ENCODE measurements at places on chromosomes 1 and 21.

GRCh38 chr1:40823345-40823744 lies 38.8 kb downstream of the CITED4 start:
- DNase-seq = no peak

- DNase-seq = no peak
Measured at GRCh38 chr1:183161391-183161790, 24.7 kb upstream of the LAMC2 start.

- DNase-seq = peak; percentile 54
Measured at GRCh38 chr1:169460191-169460833, 25.4 kb downstream of the SLC19A2 start.

- DNase-seq = no peak
Measured at GRCh38 chr1:3914911-3915310, 14.8 kb upstream of the C1orf174 start.

DNA sequence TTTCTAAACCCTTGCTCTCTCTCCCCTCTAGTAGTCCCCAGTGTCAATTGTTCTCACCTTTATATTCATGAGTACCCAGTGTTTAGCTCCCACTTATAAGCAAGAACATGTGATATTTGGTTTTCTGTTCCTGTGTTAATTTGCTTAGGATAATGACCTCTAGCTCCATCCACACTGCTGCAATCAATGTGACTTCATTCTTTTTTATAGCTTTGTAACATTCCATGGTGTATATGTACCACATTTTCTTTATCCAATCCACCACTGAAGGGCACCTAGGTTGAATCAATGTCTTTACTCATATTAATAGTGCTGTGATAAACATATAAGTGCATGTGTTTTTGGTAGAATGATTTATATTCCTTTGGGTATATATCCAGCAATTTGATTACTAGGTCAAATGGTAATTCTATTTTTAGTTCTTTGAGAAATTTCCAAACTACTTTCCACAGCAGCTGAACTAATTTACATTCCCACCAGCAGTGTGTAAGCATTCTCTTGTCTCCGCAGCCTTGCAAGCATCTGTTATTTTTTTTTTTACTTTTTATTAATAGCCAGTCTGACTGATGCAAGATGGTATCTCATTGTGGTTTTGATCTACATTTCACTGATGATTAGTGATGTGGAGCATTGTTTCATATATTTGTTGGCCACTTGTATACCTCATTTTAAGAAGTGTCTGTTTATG lies 277.8 kb downstream of the LTN1 start:
- no peak for DNase-seq

DNA sequence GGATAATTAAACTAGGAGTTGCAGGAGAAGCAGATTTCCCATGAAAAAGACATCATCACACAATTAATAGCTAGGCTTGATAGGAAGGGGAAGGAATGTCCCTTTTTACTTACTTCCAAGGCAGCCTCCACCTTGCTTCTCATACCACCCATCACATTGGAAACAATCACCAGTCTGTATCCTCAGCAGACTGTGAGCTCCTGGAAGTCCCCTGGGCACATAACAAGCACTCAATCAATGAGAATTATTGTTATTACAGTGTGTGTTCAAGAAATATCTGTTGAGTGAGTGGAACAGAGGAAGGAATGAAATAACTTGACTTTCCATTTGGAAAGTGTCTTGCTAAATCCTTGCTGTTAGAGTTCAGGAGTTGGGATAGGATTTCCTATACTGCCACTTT lies 36.2 kb downstream of the HIVEP3 start:
- DNase-seq = no peak

DNA sequence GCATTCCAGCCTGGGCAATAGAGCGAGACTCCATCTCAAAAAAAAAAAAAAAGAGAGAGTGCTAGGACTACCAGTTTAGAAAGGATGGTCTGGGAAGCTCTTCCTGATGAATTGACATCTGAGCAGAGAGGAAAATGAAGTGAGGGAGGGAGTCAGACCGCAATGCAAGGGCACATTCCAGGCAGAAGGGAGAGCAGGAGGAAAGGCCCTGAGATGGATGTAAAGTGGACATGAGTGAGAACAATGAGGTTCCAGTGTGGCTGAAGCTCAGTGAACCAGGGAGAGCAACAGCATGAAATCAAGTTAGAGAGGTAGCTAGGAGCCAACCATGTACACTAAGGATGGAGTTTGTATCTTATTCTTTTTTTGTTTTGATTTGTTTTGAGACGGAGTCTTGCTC lies 55.9 kb upstream of the SPOCD1 start:
- DNase-seq = no peak

GRCh38 chr1:42133809-42134526 lies 19.2 kb upstream of the GUCA2B start:
- no peak for DNase-seq

GRCh38 chr1:93965888-93966287 lies 56.7 kb upstream of the GCLM start:
- DNase-seq = no peak

- DNase-seq = no peak
Measured at GRCh38 chr1:110040548-110040947, 6.1 kb downstream of the STRIP1 start.

- no peak for DNase-seq
Measured at GRCh38 chr1:36508257-36508656, 25.5 kb upstream of the CSF3R start.

DNA sequence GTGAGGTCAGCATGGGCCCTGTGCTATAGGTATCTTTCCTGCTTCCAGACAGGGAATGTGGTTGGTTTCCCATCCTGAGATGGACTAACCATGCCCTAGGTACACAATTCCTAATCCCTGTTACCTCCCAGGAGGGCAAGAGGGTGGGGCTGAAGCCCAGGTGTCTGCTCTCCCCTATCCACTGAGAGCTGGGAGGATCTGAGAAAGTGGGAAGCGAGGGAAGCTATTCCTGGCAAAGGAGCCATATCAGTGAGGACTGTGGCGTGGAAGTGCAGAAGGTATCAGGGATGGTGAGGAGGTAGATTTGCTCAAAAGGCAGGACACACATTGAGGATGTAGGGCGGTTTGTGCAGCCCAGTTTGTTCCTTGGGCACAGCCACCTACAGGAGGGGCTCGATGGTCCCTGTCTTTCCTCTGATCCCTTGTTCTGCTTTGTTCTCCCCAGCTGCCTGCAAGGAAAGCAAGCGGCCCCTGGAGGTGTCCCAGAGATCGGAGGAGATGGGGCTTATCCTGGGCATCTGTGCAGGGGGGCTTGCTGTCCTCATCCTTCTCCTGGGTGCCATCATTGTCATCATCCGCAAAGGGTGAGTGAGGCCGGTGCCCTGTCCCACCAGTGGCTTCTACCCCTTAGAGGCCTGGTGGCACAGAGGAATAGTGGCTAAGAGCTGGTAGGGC lies 48.1 kb downstream of the PTPRU start:
- no peak for DNase-seq

DNA sequence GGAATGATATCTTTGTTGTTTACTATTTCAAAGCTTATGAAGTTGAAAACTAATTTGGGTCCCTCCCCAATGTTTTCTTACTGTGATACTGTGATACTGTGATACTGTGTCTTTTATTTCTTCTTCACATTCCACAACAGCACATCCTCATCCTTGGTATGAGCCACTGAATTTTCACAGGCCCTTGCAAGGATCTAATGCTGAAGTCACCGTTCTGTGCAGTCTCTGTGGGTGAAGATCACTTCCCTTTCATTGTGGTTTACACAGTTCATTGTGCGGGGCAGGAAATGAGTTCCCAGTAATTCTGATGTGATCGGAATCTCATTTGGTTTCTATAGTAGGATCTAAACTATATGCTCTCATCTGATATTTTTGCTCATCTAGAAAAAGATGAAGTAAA lies 32.1 kb upstream of the PAXBP1 start:
- peak; percentile 16 for DNase-seq

DNA sequence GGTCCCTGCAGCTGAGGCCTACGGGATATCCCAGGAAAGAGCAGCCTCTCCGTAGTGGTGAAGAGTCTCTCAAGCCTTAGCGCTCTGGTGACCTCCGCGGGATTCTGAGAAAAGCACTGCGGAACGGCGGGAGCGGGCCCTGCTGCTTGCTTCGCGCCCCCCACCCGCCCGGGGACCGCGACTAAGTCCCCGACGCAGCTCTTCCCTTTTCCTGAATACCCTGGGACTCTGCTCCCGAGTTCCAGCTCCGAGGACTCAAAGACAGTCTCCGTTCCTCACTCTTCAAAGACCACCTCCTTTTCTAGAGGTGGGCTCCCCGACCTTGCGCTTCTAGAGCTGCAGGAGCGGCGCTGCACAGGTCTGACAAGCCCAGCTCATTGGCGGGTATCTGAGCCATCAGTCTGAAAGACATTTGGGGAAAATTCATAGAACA lies 3.6 kb upstream of the PRRX1 start:
- no peak for DNase-seq

- DNase-seq = no peak
Measured at GRCh38 chr1:92662048-92662447, 122.9 kb downstream of the EVI5 start.

- DNase-seq = no peak
Measured at GRCh38 chr1:229857585-229857984, 209.5 kb upstream of the GALNT2 start.

DNA sequence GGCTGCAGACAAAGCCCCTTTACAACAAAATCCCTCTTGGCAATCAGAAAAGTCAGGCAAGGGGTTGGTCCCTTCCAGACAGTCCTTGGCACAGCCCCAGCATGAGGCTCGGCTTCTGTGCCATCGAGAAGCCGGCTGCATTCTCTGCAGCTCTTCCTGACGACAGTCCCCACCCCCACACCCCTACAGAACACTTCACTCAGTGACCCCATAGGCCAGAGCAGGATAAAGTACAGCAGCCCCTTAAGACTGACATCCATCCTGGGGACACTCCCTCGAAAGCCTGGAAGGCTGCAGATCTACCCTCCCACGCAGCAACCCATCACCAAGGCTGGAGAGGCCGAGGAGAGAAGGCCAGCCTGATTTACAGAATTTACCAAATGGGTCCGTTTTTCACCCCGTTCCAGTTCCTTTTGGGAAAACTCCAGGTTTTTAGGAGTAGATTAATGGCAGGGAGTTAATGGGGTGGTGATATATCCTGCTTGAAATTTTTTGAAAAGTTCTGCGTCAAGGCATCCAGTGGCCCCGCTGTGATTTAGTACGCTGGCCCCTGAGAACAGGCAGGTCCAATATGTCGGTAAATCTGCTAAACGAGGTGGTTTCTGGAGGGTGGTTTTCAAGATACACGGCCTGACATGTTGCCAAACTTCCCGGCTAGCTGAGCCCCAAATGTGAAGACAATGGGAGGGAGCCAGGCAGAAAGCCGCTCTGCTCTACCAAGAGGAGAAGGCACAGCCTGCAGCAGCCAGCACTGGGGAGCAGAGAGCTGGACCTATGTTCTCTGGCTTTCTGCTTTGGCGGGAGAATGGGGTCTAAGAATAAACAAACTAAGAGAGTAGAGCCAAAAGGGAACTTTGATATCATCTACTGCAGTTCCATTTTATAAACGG lies 81.7 kb downstream of the SSBP3 start:
- no peak for DNase-seq

DNA sequence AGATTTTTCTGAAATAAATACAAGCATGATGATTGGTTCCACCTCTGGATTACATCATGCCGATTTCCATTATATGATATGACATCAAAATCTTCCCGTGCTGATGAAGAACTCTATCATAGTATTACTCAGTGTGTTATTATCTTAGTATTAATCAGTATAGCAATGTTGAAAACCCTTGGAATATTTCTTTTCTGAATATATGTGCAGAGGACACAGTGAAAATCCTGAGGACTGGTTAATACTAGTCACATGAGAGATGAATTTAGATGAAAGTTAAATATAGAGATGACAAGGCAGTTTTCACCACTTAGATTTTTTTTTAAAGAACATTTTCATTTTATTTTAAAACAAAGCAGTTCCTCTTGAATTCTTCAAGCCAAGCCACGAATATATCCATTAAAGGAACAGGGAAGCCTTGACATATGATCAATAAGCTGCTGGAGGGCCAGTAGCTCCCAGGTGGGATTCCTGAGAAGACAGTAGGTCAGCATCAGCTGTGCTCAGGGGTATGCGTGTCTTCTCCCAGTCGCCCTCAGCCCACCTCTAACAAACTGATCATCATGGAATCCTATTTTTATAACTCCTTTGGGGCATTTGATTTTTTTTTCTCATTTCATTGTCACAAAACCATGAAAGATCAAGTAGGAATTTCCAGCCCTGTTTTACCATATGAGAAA lies 56.2 kb upstream of the UBE2U start:
- DNase-seq = no peak

DNA sequence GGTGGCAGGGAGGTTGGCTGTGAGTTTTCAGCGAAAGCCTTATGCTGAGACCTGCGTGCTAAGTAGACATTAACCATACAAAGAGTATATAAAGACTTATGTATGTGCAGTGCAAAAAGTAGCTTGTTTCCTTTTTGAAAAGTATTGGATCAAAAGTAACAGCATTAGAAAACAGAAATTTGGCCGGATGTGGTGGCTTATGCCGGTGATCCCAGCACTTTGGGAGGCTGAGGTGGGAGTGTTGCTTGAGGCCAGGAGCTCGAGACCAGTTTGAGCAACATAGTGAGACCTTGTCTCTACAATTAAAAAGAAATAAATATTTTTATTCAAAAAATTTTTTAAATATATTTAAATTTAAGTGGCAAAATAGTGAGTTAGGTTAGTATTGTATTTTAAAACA lies 2.2 kb downstream of the RPAP2 start:
- DNase-seq = no peak

DNA sequence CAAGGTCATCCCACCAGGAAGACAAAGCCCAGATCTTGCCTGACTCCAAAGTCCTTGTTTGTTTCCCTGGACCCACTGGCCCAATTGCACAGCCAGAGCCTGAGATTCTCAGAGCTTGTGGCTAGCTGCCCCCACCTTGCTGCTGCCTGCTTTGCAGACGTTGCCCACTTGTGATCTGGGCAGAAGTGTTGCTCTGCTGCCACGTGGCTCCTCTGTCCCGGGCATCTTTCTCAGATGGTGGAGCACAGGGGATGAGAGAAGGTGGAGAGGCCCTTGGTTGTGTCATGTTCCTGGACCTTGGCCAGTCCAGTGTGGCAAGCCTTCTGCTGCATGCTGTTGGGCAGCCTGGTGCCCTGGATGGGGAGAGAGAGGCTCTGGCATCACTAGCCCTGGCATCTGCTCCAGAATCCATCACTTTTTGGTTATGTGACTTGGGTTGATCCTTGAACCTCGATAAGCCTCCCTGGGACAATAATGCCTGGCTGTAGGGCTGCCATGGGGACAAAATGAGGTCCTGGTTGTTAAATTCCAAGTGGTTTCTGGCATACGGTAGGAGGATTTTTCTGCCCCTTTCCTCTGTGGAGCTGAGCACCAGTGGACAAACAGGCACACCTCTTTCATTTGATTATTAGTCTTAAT lies 1.5 kb upstream of the NR0B2 start:
- no peak for DNase-seq

- DNase-seq = no peak
Measured at GRCh38 chr1:37905727-37906126, 41.1 kb downstream of the INPP5B start.

- DNase-seq = no peak
Measured at GRCh38 chr1:165843304-165843703, 15.9 kb downstream of the UCK2 start.

DNA sequence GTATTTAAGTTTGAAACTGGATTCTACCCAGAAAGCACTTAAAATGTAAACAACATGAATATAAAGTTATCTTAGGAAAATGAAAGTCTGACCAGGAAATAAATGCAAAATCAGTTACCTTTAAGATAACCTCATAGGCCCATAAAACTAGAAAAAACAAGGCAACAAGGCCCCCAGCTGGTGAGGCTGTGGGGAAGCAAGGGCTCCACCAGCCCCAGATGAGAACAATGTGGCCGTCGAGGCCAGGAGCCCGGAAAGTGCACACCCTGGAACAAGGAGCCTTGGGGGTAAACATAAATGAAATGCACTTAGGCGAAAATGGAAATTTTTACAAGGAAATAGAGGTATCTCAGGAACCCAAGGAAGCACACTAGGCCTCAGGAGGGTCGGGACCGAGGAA lies 37.9 kb upstream of the BMP8B start:
- DNase-seq = no peak

Data from hematopoietic multipotent progenitor cell (in vitro differentiated cells).